ENCODE measurements at places on chromosomes 2 and 18. TPM values are rescaled to one million over a fixed set of nuclear protein-coding genes. Genes with fewer than 3 reads are reported as not detected.

- no peak for DNase-seq
These were observed 7.6 kb upstream of the TNS1 start for GRCh38 chr2:218010140-218010983.

DNA sequence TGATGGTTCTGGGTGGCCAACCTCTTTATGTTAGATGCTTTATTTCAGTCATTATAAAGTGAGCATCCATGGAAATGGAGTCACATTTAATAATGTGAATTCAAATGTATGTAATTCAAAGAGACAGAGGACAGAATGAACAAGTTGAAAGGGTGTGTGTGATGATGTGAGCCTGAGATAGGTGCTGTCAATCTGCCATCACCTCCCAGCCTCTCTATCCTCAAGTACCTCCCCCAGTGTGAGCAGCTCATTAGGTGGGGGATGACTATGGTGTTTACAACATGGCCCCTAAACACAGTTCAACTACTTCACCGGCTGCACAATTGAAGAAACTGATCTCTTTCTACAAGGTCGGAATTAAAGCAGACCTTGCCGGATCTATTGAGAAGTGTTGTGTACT, 74.7 kb upstream of the IGFBP5 start:
- DNase-seq = no peak

Gene L3MBTL4
- not detected for total RNA-seq

Gene KCNE4
- total RNA-seq = 22.2 TPM

DNA sequence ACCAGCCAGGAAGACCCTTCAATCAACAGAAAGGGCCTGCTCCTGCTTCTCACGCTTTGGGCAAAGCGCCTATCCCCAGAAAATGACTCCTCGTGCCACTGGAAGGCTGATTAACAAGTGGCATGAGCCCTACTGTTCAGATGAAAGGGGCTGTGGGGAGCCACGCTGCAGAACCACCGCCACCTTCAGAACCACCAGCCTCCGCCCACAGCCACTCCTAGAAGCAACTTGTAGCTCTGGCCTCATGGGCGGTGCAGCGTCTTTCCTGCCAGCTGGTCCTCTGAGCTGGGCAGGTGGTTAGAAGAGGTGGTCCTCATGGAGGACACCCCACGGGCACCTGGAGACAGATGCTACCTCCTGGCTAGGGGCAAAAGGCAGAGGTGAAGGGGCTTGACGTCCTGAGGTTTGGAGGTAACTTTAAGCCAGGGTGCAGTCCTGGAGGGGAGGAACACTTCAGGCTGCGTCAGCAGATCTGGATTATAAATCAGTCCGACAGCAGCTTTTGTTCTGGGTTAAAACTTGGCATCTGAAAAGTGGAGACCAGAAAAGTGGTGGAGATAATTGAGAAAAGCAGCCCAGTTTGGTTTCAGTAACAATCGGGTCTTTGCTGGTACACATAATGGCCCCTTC, 861 bp upstream of the SEMA4C start:
- DNase-seq = peak; percentile 67

DNA sequence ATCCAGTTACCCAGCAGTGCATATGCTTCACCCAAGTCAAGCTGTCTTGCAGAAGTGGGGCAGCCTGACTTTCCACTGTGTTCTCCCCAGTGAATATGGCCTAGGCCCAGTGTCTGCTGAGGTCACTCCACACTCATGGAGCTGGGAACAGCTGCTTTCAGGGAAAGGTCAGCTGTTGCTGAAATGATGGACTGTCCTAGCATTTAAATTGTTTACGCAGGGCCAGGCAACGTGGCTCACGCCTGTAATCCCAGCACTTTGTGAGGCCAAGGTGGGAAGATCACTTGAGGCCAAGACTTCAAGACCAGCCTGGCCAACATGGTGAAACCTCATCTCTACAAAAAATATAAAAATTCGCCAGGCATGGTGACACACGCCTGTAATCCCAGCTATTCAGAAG, 86.5 kb downstream of the LIPG start:
- no peak for DNase-seq

Gene C2orf80
- not detected for total RNA-seq

- no peak for DNase-seq
These were observed 1469.7 kb upstream of the PIK3C3 start for GRCh38 chr18:40485318-40485717.

DNA sequence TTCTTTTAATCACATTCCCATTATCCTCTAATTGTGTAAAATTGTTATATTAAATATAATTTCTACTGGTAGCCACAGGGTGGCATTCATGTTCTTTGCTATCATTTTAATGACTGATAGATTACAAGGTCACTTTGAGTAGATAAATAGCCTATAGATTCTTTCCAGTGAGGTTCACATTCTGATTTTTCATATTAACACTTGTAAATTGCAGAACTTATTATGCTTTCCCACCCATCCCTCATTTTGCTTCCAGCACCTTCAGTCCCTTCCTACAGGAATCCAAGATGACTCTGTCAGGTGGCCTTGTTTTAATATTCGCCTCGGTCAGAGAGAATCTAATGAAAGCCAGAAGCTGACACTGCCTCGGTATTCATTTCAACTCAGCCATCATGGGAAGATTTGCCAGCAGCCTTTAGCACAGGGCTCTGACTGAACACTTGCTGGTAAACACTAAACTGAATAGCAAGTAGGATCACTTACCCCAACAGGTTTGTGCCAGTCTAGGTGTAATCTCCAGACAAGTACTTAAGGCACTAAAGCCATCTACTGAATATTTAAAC, 101.2 kb upstream of the FSHR start:
- DNase-seq = peak; percentile 4

Gene TCF7L1
- 3.5 TPM for total RNA-seq

Measured in fibroblast of the aortic adventitia (primary cell).